ENCODE measurements at places on chromosomes 7 and 10.

DNA sequence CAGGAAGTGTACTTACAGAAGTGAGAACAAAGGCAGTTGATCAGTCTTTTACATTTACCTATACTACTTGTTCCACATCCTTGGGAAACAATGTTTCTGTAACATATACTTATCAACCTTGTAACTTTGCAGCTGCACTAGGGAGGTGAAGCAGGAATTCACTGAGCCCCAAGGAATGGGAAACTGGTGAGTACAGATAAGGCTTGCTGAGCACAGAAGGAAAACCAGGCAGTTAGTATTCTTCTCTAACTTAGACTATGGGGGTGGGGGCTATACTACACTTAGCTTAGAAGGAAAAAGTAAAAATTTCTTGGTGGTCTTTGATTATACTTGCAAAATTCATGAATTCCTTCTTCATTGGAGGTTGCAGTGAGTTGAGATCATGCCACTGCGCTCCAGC is 6.9 kb upstream of the ZNF33A start:
- DNase-seq, result no peak

GRCh38 chr7:153473185-153473584 is 579.0 kb upstream of the DPP6 start:
- no peak for DNase-seq

GRCh38 chr7:128160296-128160695 is 80.8 kb upstream of the LEP start:
- DNase-seq, result no peak

GRCh38 chr7:128302139-128302538 is 41.6 kb downstream of the RBM28 start:
- no peak for DNase-seq

DNA sequence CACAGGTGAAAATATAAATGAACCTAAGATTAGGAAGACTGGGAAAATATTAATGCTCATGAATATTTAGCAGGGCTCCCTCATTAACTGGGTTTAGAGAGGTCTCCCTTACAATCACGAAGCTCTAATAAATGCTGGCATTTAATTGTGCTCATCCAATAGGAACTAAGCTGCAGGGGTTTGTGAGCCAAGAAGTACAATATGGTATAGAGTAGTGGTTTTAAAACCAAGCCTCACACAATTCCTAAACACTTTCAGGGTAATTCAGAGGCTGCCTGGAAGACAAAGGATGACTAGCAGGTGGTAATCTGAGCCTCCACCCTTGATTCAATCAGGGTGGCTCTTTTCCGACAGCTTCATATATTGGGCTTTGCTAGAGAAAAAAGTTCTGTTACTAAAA is 103.3 kb downstream of the GPAM start:
- no peak for DNase-seq

DNA sequence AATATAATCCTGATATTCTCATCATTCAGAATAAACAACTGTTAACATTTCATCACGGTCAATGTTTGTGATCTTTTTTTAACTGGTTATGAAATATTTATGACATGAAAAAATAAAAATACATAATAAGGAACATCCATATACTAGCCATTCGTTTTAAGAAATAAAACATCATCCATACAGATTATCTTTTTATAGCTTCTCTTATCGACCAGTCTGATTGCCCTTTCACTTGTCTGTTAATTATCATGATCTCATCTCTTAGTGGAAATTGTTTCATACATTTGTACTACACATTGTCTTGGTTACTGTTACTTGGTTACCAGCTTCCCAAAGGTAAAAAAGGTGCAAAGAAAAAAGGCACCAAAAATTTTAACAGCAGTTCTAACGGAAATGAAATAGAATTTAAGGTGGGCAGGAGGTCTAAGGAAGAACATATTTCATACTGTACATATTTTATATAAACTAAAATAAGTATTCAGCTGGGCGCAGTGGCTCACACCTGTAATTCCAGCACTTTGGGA is 8.4 kb downstream of the ARHGAP21 start:
- no peak for DNase-seq

- peak; percentile 4 for DNase-seq
Observed at GRCh38 chr10:8778713-8779112, 724.2 kb downstream of the GATA3 start.

DNA sequence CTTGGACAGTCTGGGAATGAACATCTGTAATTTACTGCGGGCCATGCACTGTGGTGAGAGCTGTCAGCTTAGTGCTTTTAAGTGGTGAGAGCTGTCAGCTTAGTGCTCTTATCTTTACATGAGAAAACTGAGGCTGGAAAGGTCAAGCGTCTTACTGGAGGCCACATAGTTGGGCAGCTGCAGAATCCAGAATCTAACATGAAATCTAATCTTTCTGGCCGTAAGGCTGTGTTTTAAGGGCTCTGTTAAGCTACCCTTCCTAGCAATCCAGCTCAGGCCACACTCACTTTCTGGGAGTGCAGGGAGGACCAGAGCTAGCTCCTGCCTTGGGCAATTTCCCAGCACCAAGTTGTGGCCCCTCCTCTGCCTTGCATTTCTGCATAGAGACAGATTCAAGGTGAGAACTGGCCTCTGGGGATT is 70.2 kb downstream of the SORCS3 start:
- DNase-seq, result no peak

DNA sequence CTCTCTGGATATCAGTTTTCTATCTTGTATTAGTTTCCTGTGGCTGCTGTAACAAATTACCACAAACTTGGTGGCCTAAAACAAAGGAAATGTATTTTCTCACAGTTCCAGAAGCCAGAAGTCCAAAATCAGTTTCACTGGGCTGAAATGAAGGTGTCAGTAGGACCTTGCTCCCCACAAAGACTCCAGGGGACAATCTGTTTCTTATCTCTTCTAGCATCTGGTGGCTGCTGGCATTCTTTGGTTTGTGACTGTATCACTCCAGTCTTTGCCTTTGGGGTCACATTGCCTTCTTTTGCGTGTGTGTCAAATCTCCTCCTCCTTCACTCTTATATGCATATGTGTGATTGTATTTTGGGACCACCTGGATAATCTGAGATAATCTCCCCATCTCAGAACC is 153.0 kb upstream of the PRPS1L1 start:
- DNase-seq, result no peak

DNA sequence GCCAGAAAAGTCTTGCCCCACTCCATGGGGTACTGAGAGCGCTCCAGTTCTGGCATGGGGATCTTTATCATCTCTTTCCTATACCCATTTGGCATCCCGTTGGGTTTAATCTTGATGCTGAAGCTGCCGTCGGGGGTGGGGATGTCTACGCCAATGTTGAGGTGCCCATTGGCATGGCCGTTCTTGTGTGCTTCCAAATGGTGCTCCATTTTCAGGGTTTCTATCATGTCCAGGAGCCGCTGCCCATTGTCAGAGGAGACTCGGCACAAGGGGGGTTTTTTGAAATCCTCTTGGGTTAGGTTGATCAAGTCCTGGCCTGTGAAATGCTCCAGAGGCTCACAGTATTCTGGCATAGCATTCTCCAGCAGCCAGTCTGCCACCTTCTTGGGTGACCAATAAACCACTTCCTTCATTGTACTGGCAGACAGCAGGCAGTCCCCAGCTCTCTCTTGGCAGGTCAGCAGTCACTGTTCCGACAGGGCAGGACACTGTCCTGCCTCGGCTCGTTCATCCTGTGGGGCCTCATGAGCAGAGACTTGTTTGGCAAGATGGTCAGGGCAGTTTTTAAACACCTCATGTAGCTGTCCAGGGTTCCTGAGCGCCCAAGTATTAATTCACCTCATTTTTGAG is 92.5 kb upstream of the ASAH2 start:
- no peak for DNase-seq

DNA sequence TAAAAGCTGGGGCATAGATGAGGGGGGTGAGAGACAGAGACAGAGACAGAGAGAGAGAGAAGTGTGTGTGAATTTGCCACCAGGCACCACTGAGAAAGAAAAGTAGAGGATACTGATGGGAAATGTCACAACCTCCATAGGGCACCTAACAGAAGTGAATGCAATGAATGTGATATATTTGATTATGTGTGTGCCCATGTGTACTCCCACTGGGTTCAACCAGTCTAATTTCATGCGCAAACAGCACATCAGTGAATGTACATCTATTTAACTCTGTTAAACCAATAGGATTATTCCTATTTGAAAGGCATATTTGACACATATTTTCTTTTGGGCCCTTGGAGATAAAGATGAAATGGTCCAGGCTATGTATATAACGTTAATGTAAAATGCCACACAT is 241.3 kb downstream of the KCNMA1 start:
- no peak for DNase-seq

GRCh38 chr10:21078410-21079329 is 181.6 kb upstream of the NEBL start:
- peak; percentile 73 for DNase-seq

- no peak for DNase-seq
Observed at GRCh38 chr10:73645251-73645650, 4.0 kb upstream of the MYOZ1 start.

- no peak for DNase-seq
Observed at GRCh38 chr7:418636-419280, 100.9 kb downstream of the PDGFA start.

DNA sequence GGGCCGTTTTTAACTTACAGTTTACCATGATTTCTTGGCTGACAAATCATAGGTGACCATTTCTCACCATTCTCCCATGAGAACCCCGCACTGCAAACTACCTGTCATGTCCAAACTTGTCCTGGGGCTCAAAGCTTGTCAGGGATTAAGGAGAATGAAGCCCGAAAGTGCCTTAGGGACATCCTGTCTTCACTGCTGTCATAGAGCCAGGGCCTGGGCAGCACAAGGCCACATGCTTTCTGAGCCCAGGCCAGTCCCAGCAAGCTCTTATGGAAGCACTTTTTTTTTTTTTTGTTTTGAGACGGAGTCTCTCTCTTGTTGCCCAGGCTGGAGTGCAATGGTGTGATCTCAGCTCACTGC is 33.9 kb downstream of the CCM2 start:
- DNase-seq, result no peak

GRCh38 chr10:43598446-43598845 is 7.8 kb upstream of the ZNF485 start:
- no peak for DNase-seq

DNA sequence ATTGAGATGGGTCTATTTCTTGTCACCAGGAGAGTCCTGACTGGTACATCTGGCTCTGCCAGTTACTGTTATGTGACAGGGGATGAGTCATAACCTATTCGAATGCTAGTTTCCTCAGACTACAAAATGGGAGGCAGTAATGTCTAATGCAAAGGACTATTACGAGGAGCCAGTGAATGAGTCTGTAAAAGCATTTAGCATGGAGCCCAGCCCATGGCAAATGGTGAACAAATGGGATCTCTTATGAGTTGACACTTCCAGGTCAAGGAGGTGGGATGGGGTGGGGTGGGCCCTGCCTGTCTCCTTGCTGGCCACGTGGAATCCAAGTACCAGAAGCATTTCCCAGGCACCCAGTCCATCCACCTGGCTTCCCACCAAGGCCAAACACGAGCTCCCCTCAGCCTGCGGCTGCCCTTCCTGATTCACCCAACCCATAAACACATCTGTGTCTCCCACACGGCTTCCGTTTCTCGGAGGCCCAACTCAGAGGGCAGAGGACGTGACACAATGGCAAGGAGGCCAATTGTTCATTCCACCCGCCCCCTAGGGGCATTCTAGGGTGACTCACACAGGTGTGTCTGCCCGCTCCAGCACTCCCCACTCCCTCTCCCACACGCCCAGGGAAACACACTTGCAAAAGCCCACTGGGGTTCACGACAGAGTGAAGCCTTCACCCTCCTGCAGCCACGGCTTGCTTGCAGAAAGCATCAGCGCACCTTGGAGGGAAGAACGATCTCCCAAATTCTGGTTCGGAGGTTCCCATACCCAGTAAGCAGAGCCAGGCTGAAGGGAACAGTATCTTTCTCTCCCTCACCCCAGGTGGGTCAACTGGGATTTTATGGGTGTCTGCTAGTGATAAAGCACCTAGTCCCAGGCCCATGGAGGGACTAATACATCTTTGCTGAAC is 109.8 kb downstream of the SH3PXD2A start:
- DNase-seq, result peak; percentile 56

DNA sequence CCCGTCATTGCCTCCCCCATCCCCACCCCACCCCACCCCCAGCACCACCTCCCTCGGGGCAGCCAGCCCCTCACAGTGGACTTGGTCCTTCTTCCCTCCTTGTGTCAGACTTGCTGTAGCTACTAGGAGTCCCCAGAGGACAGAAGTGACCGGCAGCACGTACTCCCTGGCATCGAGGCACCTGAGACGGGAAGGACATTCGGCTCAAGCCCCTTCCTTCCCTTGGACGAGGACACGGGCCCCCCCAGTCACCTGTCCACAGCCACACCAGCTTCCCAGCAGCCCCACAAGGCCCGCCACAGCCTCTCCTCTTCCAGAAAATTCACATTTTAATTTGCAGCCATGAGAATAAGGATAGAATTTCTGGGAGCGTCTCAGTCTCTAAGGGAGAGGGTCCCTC is 267.8 kb upstream of the SHH start:
- no peak for DNase-seq

DNA sequence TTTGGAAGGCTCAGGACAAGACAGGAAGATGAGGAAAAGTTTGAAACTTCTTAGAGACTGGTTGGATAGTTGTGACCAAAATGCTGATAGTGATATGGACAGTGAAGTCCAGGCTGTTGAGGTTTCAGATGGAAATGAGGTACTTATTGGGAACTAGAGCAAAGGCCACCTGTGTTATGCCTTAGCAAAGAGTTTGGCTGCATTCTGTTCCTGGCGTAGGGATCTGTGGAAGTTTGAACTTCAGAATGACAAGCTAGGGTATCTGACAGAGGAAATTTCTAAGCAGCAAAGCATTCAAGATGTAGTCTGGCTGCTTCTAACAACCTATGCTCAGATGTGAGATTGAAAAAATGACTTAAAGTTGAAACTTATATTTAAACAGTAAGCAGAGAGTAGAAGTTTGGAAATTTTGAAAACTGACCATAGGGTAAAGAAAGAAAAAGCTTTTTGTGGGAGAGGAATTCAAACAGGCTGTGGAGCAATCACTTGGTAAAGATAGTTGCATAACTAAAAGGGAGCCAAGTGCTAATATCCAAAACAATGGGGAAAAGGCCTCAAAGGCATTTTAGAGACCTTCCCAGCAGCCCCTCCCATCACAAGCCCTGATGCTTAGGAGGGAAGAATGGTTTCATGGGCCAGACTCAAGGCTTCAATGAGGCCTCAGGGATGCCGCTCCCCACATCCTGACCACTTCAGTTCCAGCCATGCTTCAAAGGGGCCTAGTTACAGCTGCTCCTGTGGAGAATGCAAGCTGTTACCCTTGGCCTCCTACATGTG is 415.1 kb downstream of the INHBA start:
- no peak for DNase-seq

GRCh38 chr10:88565072-88565471 is 18.0 kb downstream of the RNLS start:
- no peak for DNase-seq

DNA sequence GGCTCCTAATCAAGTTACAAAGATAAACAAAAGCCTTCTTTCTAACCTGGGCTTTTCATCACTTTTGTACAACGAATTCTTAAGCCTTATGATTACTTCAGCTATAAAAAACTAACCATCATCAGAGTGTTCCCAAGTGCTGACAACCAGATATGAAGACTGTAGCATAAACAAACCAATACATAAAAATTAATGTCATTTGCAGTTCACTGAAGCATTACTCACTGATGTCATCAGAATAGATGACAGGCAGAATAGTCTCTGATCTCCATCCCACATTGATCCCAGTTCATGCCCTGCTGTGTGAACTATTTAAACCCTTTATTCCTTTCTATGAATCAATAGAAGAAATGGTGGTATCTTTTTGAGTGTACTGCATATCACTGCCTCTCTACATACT is 84.4 kb downstream of the DNAJC1 start:
- no peak for DNase-seq
